ENCODE measurements at places on chromosomes 6 and 20.

GRCh38 chr6:125868252-125868651, 77.5 kb downstream of the NCOA7 start:
- no peak for DNase-seq

DNA sequence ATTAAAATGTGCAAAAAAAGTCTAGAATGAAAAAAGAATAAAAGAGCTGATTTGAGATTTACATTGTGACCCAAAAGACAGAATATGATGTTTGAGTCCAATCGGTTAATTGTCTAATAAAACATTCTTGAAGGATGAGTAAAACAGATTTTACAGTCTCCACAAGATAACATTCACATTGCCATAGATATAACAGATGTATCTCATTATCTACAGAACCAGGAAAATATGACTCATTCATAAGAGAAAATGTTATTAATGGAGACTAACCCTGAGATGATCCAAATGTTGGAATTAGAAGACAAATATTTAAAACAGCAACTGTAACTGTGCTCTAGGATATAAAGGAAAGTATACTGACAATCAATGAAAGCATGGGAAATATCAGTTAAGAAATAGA, 141.7 kb downstream of the RFX6 start:
- no peak for DNase-seq

DNA sequence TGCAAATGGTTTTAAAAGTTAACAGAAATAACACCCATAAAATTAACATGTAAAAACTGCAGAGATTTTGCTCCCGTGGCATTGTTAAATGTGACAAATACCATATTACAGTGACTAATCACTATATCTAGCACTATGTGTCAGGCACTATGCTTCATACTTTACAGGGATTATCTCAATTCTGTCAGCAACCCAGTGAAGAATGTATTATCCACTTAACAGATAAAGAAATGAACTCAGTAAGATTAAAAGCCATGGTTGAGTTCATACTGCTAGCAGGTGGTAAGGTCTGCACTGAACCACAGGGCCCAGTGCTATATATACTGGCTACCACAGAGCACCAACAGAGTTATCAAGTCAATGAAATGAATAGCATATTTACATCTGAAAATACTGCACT, 65.4 kb downstream of the RWDD2A start:
- DNase-seq: no peak

DNA sequence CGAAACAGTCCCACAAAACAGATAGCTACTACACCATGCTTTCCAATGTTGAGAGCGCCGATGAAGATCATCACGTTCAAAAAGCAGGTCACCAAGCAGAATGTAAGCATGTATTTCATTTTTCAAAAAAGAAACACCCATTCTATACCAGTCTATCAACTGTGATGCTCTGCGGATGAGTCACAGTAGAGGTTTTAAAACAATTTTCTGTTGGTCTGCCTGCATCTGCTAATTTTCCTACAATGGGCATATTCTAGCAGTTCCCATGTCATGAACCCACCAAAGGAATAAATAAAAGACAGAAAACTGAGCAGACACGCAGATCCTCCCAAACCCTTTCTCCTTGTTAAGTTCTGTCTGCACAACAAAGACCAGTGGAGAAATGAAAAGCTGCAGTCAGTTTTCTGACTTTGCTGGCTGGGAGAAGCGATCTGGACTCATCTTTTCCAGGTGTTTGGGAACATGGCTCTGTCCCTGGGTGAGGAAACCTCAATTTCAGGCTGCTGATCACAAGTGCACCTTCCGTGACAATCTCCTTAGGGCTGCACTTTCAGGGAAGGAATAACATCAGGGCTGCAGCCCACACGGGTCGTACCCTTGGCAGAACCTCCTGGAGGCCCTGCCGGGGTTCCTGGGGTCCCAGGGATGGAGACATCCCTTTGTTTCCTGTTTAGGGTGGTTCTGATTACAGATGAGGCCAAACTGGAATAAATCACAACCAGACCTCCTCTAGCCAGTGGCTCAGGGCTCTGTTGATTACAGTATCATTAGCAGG, 200.1 kb downstream of the BMP7 start:
- peak; percentile 19 for DNase-seq

GRCh38 chr6:84019842-84020211, 13.7 kb upstream of the MRAP2 start:
- DNase-seq: no peak

- no peak for DNase-seq
Observed at GRCh38 chr6:18359237-18359885, 27.8 kb upstream of the RNF144B start.

DNA sequence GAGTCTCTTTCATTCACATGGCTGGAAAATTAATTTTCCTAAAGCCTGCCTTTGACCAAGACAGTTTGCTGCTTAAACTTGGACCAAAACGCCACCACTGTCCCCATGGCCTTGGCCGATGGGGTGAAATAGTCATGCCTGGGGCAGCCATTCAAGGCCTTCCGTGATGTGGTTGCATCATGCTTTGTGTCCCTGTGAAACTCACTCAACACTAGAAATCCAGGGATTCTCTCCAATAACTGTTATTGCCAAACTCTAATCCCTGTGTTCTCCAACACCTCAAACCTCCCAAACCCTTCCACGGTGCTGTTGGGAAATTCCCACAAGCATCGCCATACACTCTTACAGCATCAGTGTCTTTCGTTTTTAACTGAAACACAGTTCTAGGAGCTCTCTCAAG, 1.4 kb upstream of the TXNDC5 start:
- no peak for DNase-seq

GRCh38 chr6:15395087-15395486, 149.2 kb downstream of the JARID2 start:
- DNase-seq: no peak

DNA sequence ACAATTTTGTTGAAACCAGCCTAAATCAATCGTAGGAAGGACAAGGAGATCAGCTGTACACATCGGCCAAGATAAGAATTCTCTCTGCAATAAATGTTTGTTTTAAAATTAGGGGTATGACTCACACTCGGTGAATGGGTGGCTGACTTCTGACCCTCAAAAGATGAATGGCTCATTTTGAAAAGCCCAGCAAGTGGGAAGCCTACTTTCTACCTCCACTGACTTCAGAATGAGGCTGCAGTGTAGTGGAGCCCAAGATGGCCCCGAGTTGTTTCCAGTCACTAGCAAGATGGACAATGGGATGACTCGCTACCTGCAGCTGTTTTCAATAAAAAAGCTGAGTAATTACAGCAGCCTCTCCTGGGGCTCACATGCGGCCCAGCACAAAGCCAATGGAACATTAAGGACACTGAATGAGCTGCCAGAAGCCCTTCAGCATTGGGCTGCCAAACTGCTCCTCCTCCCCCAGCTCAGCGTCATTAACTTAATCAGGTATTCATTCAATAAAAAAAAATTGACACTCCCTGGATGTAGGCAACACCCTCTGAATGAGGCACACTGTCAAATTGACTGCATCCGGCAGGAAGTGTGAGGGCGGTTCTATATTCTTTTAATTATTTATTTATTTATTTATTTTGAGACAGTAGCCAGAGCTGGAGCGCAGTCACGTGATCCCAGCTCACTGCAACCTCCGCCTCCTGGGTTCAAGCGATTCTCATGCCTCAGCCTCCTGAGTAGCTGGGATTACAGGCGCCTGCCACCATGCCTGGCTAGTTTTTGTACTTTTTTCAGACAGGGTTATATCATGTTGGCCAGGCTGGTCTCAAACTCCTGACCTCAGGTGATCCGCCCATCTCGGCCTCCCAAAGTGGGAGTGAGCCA, 107.3 kb downstream of the GMPR start:
- peak; percentile 53 for DNase-seq

DNA sequence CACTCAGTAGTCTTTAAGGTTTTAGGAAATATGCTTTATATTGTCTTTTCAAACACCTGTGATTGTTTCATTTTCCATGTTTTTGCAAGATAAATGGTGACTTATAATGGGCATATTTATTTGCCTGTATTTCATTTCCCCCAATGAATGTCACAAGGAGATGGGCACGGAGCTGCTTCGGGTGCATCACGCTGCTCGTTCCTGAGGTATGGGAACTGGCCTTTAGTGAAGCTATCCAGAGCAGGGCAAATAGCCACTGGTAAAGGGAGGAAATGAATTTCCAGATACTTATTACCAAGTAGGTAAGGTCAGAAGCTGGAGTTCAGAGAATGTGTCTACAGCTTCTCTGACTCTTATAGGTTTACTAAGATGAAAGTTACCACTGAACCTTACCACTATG, 3.7 kb downstream of the POU3F2 start:
- no peak for DNase-seq

- DNase-seq: no peak
Observed at GRCh38 chr6:4931530-4932227, 72.2 kb downstream of the RPP40 start.

DNA sequence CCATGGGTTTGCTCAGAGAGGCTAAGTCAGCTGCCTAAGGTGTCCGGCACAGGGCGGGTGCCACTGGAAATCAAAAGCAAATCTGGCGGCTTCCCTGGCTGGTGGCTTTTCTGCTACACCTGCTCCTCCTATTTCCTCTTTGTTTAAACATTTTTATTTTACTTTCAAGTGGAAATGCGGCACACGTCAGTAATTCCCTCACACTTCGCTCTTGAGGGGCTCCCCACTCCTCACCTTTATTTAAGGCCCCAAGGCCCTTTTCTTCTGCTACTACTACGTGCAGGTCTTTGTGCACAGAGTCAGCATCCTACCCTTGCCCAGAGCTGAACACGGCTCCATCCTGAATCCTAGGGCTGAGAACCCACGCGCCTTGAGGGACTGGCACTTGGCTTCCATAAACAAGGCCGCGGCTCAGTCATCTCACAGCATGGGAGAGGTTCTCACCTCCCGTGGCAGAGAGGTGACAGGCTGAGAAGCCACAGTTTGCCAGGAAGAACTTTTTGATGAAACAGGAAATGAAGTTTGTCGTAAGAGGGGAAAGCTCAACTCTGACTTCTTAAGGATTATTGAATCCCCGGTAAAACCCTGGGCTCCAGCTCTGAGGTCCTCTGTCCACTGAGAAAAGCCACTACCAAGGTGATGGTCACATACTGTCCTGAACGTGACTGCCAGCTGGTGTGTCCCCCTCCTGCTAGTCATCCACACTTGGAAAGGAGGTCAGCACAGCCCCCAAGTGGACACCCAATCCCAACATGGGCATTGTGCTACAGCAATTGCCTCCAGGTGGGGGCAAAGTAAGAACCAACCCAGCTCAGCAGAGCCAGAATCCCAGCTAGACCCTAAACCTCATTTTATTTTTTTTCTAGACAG, 48.0 kb downstream of the NFATC2 start:
- DNase-seq: no peak

GRCh38 chr6:131828951-131829350, 21.1 kb downstream of the ENPP1 start:
- DNase-seq: no peak

GRCh38 chr20:18748987-18749386, 64.6 kb upstream of the SCP2D1 start:
- no peak for DNase-seq

DNA sequence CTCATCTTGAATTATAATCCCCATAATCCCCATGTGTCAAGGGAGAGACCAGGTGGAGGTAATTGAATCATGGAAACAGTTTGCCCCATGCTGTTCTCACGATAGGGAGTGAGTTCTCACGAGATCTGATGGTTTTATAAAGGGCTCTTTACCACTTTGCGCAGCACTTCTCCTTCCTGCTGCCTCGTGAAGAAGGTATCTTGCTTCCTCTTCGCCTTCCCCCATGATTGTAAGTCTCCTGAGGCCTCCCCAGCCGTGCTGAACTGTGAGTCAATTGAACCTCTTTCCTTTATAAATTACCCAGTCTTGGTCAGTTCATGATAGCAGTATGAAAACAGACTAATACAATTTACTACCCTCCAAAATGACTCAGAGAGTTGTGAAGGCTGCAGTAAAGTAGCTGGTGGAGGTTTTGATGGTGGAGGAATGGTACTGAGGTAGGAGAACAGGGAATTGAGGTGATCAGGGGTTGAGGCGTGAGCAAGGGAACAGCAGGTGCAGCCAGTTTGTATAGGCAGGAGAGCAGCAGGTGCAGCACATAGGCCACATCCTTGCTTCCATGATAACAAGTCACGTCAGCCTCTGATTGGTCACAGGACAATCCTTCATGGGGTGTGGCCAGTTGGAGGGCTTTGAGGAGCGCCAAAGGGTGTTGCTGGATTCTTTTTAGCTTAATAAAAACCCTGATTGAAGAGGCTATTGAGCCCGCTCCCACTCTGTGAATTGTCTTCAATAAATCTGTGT, 150.0 kb downstream of the CDC5L start:
- DNase-seq: no peak

- no peak for DNase-seq
Observed at GRCh38 chr6:36933102-36933501, 21.4 kb upstream of the PI16 start.

DNA sequence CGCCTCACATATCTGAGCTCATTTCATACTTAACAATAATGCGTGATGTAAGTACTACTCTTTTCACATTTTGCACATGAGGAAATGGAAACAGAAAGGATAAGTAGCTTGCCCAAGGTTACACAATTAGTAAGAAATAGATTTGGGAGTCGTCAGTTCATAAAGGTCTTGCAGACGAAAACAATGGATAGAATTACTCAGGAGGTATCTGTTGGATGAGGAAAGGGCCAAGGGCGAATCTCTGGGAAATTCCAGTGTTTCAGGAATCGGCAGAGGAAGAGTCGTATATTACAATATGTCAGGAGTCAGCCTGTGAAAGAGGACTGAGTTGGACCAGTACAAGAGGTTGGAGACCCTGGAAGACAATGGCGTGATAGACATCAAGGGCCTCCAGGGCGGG, 12.8 kb upstream of the EDN1 start:
- DNase-seq: no peak

GRCh38 chr6:37474316-37474715, 25.4 kb downstream of the CCDC167 start:
- DNase-seq: no peak

- no peak for DNase-seq
Observed at GRCh38 chr6:108556866-108557493, 3.7 kb upstream of the FOXO3 start.

- no peak for DNase-seq
Observed at GRCh38 chr6:48388044-48388443, 277.0 kb upstream of the PTCHD4 start.

- peak; percentile 49 for DNase-seq
Observed at GRCh38 chr20:24761220-24762065, 187.6 kb upstream of the CST7 start.

GRCh38 chr6:31896856-31897611, 464 bp downstream of the EHMT2 start:
- DNase-seq: no peak

GRCh38 chr6:117465691-117466090, 16.8 kb upstream of the DCBLD1 start:
- DNase-seq: no peak

- DNase-seq: peak; percentile 55
Observed at GRCh38 chr20:13784271-13784892, 337 bp downstream of the ESF1 start.

- DNase-seq: no peak
Observed at GRCh38 chr20:15059438-15059837, 722.0 kb upstream of the FLRT3 start.

- DNase-seq: no peak
Observed at GRCh38 chr6:43886717-43887339, 116.8 kb downstream of the VEGFA start.

- DNase-seq: no peak
Observed at GRCh38 chr6:37867756-37868446, 48.4 kb downstream of the ZFAND3 start.

- DNase-seq: no peak
Observed at GRCh38 chr6:15341311-15342001, 95.6 kb downstream of the JARID2 start.

GRCh38 chr20:50636601-50637540, 54.5 kb downstream of the RIPOR3 start:
- no peak for DNase-seq

GRCh38 chr20:62953839-62954703, 1.6 kb downstream of the SLC17A9 start:
- peak; percentile 82 for DNase-seq
